Stimulated activated CD4-positive, alpha-beta T cell treated with anti-CD3 and anti-CD28 coated beads, TNF-alpha, amount 100 ng/mL, for 48 hours (primary cell): ENCODE measurements at places on chromosomes 6 and 20.
A peak's percentile ranks its signal among the peaks of the same experiment; 100 is the strongest.

GRCh38 chr6:134623401-134623800, 305.5 kb upstream of the SGK1 start:
- no peak for DNase-seq

GRCh38 chr20:38872491-38873049, 53.6 kb upstream of the FAM83D start:
- DNase-seq, result no peak

DNA sequence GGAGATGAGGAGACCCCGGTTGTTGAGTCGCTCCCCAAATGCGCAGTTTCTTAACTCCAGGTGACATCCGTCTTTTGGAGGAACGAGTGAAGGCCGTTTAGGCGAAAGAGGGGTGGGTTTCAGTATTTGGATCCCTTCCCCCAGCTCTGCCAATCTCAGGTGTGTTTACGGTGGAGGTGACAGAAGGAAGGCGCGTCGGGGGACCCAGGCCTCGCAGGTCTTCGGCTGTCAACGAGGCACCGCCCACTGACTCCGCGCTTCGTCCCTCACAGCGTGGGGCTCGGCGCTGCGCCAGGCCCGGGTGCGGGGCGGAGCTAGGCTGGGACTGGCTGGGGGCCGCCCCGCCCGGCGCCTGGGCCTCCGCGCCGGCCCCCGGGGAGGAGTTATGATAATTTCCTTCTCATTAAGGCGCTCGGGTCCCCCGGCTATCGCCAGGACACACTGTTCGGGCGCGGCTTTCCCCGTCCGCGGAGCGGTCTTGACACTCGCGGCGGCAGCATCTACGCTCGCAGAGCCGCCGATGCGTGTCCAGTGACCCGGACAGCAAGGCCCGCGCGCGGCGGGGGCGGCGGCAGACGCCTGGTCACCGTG, at the start of gene TFAP2C:
TFAP2C (plus strand) TSS at position 434 of the 591 bp plus-strand sequence. CDS start 239 bp downstream, outside the sequence.
- DNase-seq, result no peak

- DNase-seq, result no peak
Measured at GRCh38 chr6:7424967-7425807, 35.6 kb downstream of the RIOK1 start.

- no peak for DNase-seq
Measured at GRCh38 chr6:30754631-30755030, 10.3 kb upstream of the IER3 start.

DNA sequence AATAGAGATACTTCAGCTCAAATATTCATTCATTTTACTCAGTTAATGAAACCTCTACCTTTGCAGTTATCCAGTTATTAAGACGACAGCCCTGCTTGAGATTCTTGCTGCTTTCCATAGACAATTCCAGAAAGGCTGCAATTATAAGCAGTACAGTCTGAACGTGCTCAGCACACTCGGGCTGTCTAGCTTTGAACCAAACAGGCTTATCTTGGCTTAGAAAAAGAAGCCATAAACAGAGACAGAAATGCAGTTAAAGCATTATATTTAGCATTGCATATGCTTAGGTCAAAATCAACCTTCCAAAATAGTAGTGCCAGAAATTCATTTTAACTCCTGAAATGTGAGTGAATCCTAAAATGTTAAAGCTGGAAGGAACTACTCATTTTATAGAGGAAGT, 204.1 kb upstream of the KCNQ5 start:
- no peak for DNase-seq

GRCh38 chr6:3798055-3798919, 46.8 kb upstream of the PXDC1 start:
- DNase-seq, result no peak

DNA sequence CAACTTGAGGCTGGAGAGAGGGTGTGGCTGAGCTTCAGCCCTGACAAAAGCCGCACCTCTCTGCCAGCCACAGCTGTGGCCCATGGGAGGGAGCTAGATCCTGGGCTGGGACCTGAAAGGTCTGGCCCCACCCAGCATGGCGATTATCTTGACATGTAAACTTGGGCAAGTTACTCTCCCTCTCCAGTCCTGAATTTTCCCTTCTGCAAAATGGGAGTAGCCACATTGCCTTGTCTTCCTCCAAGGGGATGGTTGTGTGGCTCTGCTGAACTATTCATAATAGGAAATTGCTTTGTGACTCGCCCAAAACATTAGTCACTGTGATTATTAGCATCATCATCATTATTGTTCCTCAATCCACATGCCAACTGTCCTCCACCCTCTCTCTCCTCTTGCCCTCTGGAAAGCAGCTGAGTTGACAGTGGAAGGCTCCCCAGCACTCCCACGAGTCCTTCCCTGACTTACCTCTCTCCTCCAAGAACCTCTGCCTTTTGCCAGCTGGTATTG, 23.0 kb upstream of the RBPJL start:
- DNase-seq, result no peak

GRCh38 chr6:110325197-110325596, 33.0 kb downstream of the METTL24 start:
- DNase-seq, result no peak

DNA sequence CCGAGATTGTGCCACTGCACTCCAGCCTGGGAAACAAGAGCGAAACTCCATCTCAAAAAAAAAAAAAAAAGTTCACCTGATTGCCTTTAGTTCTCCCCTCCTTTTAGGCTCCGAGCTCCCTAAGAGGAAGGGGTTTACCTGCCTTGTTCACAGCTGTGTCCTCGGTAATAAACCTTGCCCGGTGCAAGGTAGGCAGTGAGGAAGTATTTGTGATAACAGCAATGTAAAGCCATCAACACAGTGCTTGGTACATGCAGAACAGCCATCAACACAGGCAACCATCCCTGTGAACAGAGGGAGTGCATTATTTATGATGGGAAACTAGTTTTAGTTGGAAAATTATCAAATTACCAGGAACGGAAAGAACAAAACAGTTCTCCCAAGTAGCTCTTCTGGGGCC, 1.8 kb upstream of the SPO11 start:
- DNase-seq, result no peak

DNA sequence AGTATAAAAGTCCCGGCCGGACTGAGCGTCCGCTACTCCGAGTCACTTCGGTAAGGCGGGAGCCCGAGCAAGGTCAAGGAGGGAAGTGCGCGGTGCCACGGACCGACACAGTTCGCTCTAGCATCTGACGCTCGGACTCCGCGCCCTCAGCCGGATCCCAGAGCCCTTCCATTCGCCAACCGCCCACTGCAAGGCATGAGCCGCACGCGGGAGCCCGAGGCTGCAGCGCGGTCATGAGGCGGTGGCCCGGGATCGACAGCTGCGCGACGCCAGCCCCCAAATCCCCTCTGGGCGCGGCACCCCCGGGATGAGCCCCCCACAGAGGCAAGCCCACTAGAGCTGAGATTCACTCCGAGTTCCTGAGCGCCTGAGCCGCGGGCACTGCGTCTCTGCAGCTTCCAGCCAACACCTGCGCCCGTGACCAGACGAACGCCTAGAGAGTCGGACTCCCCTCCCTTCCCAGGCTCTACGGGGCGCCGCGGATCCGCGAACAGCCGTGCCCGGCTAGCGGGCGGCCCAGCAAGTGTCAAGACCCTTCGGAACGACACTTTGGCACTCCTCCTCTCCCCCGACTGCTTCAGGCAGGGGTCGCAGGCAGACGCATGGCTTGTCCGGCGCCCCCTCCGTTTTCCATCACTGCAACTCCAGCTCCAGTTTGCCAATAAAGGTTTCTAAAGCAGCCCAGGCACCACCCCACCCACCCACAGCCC, 725 bp upstream of the ISM1 start:
- DNase-seq, result no peak

DNA sequence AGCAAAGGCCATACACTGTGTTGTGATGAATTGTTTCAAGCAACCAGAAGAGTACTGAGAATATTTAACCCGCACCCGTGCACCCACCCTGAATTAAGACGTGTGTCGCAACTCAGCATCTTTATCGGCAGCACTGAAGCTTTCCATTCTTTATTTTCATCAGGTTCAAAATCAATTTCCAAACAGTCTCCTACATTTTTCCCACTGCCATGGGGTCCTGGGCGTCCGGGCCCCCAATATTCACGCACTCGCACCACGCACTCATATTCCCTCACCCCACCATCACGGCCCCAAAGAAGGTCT, 1.8 kb downstream of the LTB start:
- no peak for DNase-seq

GRCh38 chr6:133236932-133237331, 4.2 kb upstream of the EYA4 start:
- DNase-seq, result no peak

GRCh38 chr6:139834232-139834631, 459.8 kb upstream of the CITED2 start:
- DNase-seq, result no peak

DNA sequence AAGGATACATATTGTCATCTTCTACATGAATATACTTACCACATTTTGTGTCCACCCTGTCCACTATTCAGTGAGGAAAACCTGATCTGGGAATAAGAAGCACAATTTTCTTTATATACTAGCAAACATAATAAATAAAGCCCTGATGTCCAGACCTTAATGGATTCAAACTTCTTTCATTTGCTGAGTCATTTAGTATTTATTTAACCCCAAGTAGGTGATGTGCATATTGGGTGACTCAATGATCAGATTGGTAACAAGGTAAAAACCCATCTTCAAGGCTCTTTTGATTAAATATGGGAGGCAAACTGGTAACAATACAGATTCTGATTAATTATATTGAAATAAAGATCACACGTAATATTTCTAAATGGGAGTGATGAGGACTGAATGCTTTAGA, 1159.8 kb upstream of the EYS start:
- no peak for DNase-seq

GRCh38 chr6:27111743-27112142, 135.8 kb upstream of the PRSS16 start:
- no peak for DNase-seq

- DNase-seq, result no peak
Measured at GRCh38 chr6:134956676-134957075, 6.8 kb upstream of the ALDH8A1 start.

DNA sequence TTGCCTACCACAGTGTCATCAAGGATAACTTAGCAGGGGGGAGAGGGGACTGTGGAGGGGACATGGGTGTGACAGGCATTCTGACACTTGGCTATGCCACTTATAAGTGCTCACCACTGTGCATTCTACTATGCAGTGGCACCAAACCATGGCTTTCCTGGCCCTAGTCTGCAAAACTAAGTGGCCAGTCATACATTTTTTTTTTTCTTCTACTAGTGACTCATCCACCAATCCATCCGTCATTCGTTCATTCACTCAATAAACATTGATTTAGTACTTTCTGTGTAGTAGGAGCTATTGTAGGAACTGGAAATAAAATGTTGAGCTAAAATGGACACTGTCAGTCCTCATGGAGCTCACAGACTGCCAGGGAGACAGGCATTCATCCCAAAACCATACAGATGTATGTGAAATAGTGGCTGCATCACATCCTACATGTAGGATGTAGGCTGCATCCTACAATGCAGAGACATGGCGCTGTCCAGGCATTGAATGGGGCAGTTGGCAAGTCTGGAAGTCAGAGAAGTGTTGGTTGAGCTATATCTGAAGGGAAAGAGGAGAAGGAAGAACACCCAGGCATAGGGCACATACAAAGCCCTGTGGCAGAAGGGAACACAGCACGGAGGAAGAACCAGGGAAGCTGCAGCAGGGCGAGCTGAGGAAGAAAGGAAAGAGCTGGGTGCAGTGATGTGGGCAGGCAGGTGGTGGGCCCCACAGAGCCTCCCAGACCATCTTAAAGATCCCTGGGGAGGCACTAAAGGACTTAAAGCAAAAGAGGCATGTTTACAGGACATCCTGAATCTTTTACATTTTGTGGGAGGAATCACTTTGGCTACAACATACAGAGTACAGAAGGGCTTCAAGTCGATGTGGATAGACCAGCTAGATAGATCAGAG, 224.4 kb downstream of the UST start:
- DNase-seq, result no peak

DNA sequence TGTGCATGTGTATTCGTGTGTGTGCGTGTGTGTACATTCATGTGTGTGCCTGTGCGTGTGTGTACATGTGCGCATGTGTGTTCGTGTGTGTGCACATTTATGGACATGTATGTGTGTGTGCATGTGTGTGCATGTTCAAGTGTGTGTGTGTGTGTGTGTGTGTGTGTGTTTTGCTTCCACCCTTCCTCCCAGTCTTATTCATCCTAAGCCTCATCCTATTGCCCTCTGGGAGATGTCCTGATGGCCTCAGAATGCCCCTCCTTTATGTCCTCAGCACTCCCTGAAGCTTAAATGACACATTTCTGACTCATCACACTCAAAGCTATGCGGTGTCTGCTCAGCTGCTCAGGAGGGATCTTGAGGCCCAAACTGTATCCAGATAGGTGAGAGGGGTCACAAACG, 76.6 kb upstream of the CCDC167 start:
- no peak for DNase-seq

GRCh38 chr6:155125906-155126305, 130.8 kb downstream of the TIAM2 start:
- DNase-seq, result no peak

- peak; percentile 25 for DNase-seq
Measured at GRCh38 chr6:25660512-25660911, 8.5 kb downstream of the SCGN start.

GRCh38 chr6:53066874-53067706, 1.9 kb downstream of the FBXO9 start:
- no peak for DNase-seq

DNA sequence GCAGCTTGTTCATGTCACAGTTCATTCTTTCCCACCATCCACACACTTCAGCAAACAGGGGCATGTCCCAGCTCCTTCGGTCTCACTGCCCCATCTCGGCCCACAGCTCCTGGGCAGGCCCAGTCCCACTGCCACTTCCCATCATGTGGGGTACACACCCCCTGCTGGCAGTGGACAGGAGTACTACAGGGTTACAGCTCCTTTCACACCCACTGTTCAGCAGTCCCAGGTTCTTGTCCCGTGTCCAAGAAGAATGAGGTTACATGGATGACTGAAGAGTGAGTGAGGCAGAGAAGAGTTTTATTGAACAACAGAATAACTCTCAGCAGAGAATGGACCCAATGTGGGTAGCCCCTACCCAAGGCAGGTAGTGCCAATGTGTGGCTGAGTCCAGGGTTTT, 77.8 kb upstream of the SMLR1 start:
- no peak for DNase-seq

- no peak for DNase-seq
Measured at GRCh38 chr6:10406556-10406955, 8.3 kb downstream of the TFAP2A start.

DNA sequence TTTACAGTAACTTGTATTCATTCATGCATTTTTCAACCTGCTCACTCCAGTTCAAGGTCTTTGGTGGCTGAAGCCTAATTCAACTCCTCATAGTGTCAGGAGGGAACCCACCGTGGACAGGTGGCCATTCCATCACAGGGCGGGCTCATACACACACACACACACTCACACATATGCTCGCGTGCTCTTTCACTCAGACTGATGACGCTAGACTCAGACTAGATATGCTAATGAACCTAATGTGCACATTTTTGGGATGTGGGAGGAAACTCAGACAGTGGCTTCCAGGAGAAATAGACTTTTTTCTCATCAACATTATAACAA, 56.7 kb downstream of the TRIM27 start:
- no peak for DNase-seq

- DNase-seq, result no peak
Measured at GRCh38 chr20:40743141-40743775, 54.2 kb upstream of the MAFB start.

- no peak for DNase-seq
Measured at GRCh38 chr6:157106487-157106886, 216.8 kb downstream of the TMEM242 start.
